ENCODE measurements at places on chromosomes 5 and 9.

DNA sequence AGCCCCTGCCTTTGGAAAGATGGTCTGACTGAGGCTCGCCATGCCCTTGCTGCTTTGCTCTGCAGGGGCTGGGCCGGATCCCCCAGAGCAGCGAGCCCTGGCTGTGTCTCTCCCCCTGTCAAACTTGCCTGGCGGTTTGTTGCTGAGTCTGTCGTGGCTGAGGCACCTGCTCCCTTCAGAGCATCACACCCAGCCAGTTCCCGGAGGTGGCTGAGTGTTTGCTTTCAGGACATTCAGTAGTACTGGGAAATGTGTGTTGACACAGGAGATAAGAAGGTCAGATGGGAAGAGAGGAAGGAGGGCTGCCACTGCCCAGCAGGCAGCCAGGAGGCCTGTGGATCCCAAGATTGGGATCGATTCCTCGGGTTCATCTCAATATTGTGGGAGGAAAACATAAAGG is 62.9 kb downstream of the GADD45G start:
- DNase-seq = no peak

DNA sequence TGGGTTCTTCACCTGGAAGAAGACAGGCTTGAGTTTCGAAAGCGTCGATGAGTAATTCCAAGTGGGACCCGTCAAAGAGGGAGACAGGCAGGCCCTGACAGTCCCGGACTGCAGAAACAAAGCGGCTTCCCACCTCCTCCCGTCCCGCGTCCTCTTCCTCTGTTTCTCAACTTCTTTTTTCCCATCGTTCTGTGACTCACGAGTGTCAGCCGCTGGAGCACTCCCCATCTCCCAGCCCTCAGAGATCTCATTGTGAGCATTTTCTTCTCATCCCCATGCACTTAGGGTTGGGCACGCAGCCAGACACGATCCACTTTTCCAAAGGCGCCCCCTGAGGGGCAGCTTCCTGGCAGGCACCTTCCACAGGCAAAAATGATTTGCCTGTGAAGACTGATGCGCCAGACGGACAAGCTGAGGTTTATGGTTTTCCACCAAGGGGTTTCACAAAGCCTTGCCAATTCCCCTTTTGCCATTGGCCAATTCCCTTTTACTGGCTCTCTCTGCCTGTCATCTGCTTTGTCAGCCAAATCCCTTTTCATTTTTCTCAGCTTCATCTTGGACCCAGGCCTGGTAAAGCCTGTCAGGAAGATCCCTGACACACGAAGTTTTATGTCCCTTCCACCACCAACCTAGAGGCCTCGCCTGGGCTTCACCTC is 86.5 kb upstream of the ANKRD55 start:
- DNase-seq = no peak

DNA sequence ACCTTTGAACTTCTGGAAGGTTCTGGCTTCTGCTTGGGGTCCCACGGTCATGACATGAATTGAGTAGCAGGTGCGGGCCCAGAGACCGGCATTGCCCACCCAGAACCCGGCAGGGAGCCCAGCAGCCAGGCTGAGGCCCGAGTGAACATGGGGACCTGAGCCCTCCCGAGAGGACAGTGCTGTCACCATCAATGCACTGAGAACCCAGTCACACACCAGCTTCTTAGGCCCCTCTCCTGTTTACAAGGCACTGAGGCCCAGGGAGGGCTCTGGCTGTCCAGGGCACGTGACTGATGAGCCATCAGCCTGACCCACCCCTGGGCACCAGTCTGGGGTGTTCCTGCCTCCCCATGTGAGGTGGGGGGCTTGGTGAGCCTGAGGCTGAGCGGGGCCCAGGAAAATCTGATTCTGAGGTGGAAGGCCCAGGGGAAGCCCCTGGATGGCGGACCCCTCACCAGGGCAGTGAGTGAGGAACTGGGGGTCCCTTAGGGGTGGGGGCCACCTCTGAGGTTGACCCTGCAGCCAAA is 60.3 kb upstream of the RNU6ATAC start:
- DNase-seq = no peak

GRCh38 chr9:75869236-75869635 is 21.2 kb upstream of the PCSK5 start:
- no peak for DNase-seq

DNA sequence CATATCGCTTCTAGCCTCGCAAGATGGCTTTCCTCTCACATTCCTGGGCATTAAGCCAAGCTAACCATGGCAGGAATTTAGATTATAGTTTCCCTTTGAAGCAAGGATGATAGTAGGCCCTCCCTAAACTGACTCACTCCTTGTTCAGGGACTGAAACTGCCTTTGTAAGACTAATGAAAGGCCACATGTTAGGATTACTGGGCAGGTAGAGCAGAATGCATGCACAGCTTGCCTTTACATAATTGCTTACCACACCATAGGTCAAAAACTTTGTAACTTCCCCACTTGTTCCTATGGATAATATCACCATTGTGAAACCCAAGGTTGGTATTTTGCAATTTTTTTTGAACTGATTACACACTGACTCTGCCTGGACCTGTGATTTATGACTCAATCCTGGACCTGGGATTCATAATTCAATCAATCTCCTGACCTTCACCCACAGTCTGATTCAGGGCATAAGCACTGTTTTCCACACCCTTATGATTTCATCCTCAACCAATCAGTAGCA is 41.0 kb upstream of the PRDM9 start:
- no peak for DNase-seq

- no peak for DNase-seq
These were observed 896 bp upstream of the PCSK5 start for GRCh38 chr9:75889577-75889976.

GRCh38 chr5:179240561-179240960 is 104.7 kb downstream of the ADAMTS2 start:
- no peak for DNase-seq
